ENCODE measurements at places on chromosomes 6 and 20.

- DNase-seq: no peak
Observed at GRCh38 chr20:23141450-23142161, 55.5 kb upstream of the CD93 start.

DNA sequence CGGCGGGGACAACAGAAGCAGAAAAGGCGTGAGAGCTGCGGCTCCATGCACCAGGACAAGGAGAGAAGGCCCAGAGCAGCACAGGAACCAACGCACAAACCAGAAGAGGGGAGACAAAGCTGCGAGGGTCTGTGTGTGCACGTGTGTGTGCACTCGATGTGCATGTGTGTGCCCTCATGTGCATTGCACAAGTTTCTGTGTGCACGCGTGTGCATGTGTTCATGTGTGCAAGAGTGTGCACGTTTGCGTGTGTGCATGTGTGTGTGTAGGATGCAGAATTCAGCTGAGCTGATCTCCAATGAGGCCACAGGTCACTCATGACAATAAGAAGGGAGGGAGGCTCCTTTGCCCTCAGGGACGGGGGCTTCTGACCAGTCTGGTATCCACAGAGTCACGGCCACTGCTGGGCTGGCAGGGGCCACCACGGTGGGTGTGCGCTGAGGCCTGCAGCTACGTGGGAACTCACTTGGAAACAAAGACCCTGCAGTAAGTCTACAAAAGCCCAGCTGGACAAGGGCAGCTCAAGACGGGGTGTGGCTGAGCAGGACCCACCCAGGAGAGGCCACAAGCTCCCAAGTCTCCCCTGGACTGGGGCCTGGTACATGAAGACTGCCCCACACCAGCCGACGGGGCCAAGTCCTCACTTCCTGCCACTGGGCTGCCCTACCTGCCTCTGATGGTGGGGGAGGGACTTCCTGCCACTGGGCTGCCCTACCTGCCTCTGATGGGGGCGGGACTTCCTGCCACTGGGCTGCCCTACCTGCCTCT is 48.1 kb upstream of the CHRNA4 start:
- DNase-seq: no peak

DNA sequence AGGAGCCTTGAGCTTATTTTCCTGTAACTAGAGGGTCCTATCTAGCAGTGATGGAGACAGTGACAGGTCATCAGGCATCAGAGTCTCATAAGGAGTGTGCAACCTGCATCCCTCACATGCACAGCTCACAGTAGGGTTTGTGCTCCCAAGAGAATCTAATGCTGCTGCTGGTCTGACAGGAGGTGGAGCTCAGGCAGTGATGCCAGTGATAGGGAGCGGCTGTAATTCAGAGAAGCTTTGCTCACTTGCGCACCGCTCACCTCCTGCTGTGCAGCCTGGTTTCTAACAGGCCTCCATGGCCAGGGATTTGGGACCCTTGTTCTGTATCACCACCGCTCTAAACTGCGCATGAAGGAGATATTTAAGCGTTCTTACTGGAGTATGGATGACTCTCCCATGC is 5.3 kb downstream of the KIF25 start:
- no peak for DNase-seq

- DNase-seq: no peak
Observed at GRCh38 chr6:7906741-7907140, 3.8 kb downstream of the TXNDC5 start.

DNA sequence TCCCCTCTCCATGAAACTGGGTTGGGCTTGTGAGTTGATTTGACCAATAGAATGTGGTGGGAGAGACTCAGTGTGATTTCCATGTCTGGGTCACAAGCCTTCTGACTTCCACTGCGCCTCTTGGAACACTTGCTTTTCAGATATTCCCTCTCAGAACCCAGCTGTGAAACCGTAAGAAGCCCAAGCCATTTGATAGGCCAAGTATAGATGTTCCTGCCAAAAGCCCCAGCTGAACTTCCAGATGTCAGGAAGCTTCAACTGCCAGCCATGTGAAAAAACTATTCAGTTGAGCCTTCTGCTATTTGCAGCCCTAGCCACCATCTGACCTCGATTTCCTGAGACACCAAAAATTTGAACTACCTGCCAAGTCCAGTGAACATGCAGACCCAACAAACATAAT is 387.8 kb upstream of the GJE1 start:
- no peak for DNase-seq

DNA sequence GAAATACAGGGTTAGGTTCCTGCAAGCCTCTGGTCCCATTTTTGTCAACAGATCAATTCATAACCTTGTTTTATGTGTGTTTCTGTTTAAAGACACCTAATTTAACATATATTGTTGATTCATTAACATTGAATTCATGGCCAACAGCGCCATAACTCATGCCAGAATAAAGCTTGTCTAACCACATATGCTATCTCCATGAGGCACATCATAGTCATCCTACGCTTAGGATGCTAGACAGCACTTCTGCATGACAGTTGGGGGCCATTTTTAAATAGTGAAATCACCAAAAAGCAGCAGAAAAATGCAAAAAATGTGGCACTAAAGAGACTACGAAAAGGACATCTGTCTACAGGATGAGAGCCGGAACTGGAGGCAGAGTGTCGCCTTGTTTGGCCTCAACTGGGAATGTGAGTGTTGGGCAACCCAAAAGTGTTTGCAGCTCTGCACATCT is 37.9 kb downstream of the TRAM2 start:
- DNase-seq: no peak

- no peak for DNase-seq
Observed at GRCh38 chr6:117521791-117522502, 39.5 kb downstream of the DCBLD1 start.

DNA sequence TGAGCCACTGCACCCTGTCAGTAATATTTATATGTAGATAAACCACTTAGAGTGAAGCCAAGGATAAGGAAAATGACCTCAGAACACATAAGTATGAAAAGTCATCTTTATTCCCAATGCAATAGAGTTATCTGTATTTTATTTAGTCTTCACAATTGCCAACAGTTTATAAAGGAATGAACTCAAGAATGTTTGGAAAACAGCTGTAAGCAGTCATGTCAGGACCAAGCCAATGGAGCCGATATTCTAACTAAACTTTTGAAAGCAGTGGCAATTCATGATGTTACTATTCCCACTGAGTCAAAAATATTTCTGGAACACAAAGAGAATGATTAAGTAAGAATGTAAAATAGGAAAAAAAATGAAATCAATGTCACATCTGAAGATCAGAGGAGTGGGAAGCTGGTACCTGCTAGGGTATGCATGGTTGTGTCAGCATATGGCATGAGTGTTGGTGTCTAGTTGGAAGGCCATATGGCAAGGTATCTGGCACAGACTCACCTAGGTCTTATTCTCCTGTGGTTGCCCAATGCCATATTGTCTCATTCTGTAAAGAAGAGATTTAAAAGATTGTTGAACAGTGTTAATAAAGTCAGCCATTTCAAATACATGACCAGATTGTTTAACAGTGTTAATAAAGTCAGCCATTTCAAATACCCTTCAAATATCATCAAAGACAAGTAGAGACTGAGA is 118.2 kb downstream of the ADAT2 start:
- DNase-seq: no peak

GRCh38 chr20:34350095-34350494 is 13.0 kb upstream of the ITCH start:
- peak; percentile 69 for DNase-seq

DNA sequence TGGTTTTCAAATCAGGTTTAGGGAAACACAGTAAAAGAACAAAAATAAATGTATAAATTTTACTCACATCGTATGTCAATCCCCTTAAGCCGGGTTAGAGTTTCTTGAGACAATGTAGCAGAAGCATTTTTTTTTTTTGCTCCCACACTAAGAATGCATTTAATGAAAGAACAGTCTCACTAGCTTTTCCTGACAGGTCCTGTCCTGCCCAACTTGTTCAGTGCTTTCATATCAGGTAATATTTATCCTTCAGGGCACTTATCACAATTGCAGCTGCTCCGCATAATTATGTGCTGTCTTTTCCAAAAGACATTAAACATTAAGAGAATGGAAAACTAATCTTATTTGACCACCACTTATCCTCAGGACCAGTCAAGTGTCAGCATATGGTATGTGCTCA is 632.0 kb downstream of the HTR1B start:
- no peak for DNase-seq

- DNase-seq: no peak
Observed at GRCh38 chr6:145332011-145332410, 403.3 kb downstream of the EPM2A start.

GRCh38 chr6:143160015-143160414 is 99.3 kb downstream of the AIG1 start:
- no peak for DNase-seq

DNA sequence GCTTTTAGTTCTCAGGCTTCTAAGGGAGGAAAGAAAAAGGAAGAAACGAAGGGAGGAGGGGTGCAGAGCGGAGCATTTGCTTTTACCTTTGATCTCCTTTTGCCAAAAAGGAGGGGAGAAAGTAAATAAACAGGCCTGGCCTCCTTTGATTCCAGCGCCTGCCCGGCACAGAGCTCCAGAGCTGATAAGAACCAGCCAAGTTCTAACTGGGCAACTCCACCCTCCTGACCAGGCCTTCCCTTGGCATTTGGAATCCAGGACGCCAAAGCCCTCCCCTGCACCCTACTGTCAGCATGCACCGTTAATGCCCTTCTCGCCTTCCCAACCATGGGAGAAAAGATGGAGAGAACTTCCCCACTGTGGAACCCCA is 120.8 kb upstream of the PTPN1 start:
- no peak for DNase-seq

- DNase-seq: no peak
Observed at GRCh38 chr6:38345586-38345985, 294.1 kb downstream of the BTBD9 start.

DNA sequence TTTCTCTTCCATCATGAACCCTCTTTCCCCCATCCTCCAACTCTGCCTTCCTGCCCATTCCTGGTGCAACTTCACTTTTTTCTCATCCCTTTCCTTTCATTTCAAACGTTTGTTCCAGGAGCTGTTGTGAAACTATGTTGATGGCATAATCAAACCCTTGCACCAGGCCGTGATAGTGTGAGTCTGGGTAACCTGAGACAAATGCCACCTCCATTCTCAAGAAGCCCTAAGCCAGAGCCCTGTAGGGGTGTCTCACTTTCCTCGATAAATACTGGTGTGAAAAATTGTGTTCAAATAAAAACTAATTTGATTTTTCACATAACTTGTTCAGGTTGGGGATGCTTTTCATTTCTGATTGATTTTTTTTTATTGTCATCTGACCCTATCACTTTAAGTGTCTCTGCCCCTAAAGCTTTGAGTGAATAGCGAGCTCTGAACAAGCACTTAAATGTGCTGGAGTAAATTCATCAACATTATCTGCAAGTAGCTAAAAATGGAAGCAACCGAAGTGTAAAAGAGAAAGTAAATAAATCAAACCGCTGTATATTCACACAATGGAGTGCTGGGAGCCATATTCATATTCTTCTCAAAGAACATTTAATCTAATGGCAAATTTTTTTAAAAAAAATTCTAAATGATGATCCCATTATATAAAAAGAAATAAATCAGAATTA is 303.1 kb upstream of the CDYL start:
- DNase-seq: peak; percentile 12

DNA sequence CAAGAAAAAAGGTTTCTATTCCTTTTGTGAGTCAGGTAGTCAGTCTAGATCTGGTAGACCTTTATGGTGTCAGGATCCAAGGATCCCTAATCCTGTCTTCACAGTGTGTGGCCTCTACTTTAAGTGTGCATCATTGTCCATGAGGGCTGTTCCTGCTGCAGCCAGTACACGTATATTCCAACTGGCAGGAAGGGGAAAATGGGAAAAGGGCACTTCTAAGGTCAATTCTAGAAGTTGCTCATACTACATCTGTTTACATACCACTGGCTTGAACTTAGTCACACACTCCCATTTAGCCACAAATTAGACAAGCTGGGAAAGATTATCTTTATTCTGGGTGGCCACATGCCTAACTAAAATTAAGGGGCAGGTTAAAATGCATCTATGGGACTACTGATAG is 9.7 kb upstream of the MMS22L start:
- no peak for DNase-seq

- no peak for DNase-seq
Observed at GRCh38 chr20:13825465-13825864, 40.6 kb downstream of the NDUFAF5 start.

DNA sequence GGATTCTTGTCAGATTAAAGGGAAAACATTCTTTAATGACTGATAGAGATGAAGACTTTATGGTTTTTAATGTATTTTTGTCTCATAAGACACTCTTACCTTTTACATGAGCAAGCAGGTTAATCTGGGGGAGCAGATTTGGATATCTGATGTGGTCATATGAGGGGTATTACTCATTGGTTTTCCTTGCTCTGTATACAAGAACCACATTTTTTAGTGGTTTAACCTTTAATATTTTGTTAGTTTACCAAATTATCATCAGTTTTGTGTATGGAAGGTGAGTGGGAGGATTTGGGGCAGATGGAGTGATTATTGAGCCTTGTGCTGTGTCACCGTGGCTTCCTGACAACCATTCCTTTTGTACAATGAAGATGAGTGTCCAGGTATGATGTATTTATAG is 112.9 kb downstream of the FIG4 start:
- no peak for DNase-seq

DNA sequence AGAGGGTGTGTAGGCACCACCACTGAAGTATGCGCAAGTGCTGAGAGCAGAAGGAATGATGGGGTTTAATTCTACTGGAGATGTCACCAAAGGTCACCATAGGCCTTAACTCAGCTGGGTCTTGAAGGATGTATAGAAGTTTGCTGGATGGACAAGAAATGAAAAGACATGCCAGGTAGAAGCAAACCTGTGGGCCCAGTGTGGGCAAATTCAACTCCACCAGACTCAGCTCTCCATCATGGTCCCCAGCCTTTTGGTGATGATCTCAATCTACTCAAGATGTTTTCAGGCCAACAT is 124.5 kb downstream of the SNX5 start:
- no peak for DNase-seq

DNA sequence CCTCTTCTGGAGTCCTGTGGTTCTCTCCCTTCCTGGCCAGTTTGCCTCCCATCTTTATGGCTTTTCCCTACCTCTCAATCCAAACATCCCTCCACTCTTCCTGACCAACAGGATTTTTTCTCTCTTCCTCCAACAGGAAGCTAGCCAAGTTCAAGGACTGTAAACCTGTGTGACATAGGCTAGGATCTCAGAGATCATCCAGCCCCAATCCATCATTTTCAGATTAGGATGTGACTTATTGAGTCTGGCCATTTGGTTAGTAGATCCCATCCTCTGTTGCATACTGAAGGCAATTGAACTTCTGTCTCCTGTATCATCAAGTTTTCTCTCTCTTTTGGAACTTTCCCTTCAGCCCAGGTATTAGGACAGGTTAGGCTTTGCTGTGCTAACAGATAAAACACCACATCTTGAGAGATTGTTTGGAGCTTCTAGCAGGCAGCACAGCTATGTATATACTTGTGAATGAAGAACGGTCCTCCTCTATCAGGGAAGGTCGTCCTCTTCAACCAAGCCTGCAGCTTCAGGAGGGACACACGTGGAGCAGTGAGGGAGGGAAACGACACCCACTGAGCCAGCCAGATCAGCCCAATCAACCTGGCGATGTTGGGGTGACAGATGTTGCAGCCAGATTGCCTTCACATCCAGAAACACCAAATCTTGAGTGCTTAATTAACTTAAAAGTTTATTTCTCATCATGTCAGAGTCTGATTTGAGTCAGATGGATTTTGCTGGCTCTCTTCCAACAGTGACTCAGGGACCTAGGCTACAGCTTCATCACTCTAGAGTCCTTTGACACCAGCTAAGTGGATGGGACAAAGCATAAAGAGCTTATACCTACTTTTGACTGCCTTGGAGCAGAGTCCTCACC is 106.8 kb downstream of the GJA10 start:
- peak; percentile 39 for DNase-seq

GRCh38 chr6:136963259-136963658 is 41.2 kb downstream of the SLC35D3 start:
- no peak for DNase-seq

All from OCI-M1 (cell line).